Uterus (tissue), 4 donors: ENCODE measurements at places on chromosomes 3 and 15. TPM values are rescaled to one million over a fixed set of nuclear protein-coding genes. Genes with fewer than 3 reads are reported as not detected.

DNA sequence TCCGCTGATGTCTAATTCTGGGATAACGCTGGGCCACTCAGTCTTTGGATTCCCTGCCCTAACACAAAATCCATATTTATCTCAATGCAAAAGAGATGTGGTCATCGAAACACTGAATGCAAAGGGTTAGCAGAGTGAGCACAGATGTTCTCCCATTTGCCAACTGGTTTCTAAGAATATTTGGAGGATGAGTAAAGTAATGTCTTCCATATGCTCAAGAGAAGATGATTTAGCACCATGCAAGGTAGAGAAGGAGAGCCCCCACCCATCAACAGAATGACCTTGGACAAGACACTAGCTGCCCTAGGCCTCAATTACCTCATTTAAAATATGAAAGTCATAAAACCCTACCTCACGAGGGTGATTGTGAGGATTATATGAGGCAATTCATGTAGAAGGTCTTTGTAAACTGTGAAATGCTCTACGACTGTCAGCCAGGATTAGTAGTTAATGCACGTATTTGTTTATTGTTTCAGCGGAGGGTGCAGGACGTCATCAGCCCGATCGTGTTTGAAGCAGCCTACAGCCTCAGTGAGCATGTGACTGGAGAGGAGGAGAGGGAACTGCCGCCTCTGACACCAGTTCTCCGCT, 232.9 kb upstream of the CTDSPL start:
- DNase-seq, result peak; percentile 31

TRIM42 gene
- not detected for total RNA-seq

BUB1B gene
- 31.5 TPM for total RNA-seq

MST1R gene
- 2.8 TPM for total RNA-seq
